ENCODE measurements at places on chromosomes 11 and 22. TPM values are rescaled to one million over a fixed set of nuclear protein-coding genes. Genes with fewer than 3 reads are reported as not detected.

- DNase-seq = peak; percentile 94
- H3K27me3 ChIP-seq = no peaks in the 10 kb centered on the region
- peak within 1 kb of the TSS; percentile 98 for H3K4me3 ChIP-seq
- H3K36me3 ChIP-seq = no peaks in the 10 kb centered on the region
Measured at GRCh38 chr22:50185375-50186087, at the start of gene TRABD. TRABD (plus strand) TSS chr22:50185913; CDS start chr22:50193061, 7,148 bp downstream.

OR6T1 gene
- not detected for total RNA-seq

- H3K27me3 ChIP-seq = no peaks in the 10 kb centered on the region
- H3K36me3 ChIP-seq = no peaks in the 10 kb centered on the region
- H3K27ac ChIP-seq = no peak overlapping the region
- H3K4me3 ChIP-seq = no peak overlapping the region
- DNase-seq = no peak
Measured at GRCh38 chr11:67642173-67643120, 2.9 kb upstream of the TBX10 start.

GRCh38 chr11:101555366-101555765 lies 28.4 kb downstream of the TRPC6 start:
- H3K36me3 ChIP-seq = no peaks in the 10 kb centered on the region
- no peak for DNase-seq
- H3K27me3 ChIP-seq = no peaks in the 10 kb centered on the region
- no peak overlapping the region for H3K4me3 ChIP-seq
- no peaks in the 10 kb centered on the region for H3K4me1 ChIP-seq
- no peak overlapping the region for H3K27ac ChIP-seq

- peak overlapping the region; percentile 66 for H3K27ac ChIP-seq
- peaks cover 4% of the 10 kb centered on the region for H3K36me3 ChIP-seq
- DNase-seq = no peak
- no peaks in the 10 kb centered on the region for H3K27me3 ChIP-seq
Measured at GRCh38 chr22:20517422-20517821, 10.0 kb downstream of the MED15 start.

- H3K27me3 ChIP-seq = no peaks in the 10 kb centered on the region
- DNase-seq = no peak
- peak overlapping the region; percentile 80 for H3K27ac ChIP-seq
Measured at GRCh38 chr11:9386086-9386485, 1.6 kb downstream of the IPO7 start.

DNA sequence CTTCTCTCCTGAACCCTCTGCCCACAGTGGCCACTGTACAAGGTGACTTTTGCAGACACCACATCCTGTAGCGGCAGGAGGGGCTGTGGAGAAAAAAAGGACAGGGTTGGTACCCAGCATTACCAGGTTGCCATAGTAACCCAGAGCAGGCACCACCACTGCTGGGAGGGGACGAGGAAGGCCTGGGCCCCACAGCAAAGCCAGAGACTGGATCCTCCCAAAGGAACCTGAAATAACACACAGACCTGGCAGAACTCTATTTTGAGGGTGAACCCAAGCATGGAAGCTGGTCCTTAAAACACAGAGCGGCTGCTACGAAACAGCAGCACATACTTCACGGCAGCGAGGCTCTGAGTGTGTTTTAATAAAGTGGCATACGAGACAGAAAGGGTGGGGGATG lies 380.6 kb downstream of the CTTN start:
- peaks cover 8% of the 10 kb centered on the region for H3K27me3 ChIP-seq
- H3K36me3 ChIP-seq = no peaks in the 10 kb centered on the region
- DNase-seq = no peak
- H3K27ac ChIP-seq = no peak overlapping the region
- H3K4me3 ChIP-seq = no peak overlapping the region
- H3K4me1 ChIP-seq = no peaks in the 10 kb centered on the region

- peak overlapping the region; percentile 14 for H3K27ac ChIP-seq
- no peak overlapping the region for H3K4me3 ChIP-seq
- no peaks in the 10 kb centered on the region for H3K27me3 ChIP-seq
- DNase-seq = no peak
- no peaks in the 10 kb centered on the region for H3K36me3 ChIP-seq
- peaks cover 17% of the 10 kb centered on the region for H3K4me1 ChIP-seq
Measured at GRCh38 chr11:1863352-1864216, 10.7 kb downstream of the LSP1 start.

- no peaks in the 10 kb centered on the region for H3K27me3 ChIP-seq
- peaks cover 4% of the 10 kb centered on the region for H3K4me1 ChIP-seq
- no peak overlapping the region for H3K4me3 ChIP-seq
- no peaks in the 10 kb centered on the region for H3K36me3 ChIP-seq
Measured at GRCh38 chr11:78542007-78542406, 32.7 kb downstream of the NARS2 start.

SLCO2B1 gene
- not detected for total RNA-seq

PLA2G3 gene
- total RNA-seq = not detected
